ENCODE measurements at places on chromosomes 5 and 9. TPM values are rescaled to one million over a fixed set of nuclear protein-coding genes. Genes with fewer than 3 reads are reported as not detected.

HRH2 gene
- total RNA-seq, result 0.88 TPM

GPR150 gene
- total RNA-seq, result not detected

C9orf50 gene
- not detected for total RNA-seq

DTWD2 gene
- 7.4 TPM for total RNA-seq

KLF4 gene
- 94.8 TPM for total RNA-seq

FOXE1 gene
- total RNA-seq, result 7.1 TPM

CCDC192 gene
- not detected for total RNA-seq

DNA sequence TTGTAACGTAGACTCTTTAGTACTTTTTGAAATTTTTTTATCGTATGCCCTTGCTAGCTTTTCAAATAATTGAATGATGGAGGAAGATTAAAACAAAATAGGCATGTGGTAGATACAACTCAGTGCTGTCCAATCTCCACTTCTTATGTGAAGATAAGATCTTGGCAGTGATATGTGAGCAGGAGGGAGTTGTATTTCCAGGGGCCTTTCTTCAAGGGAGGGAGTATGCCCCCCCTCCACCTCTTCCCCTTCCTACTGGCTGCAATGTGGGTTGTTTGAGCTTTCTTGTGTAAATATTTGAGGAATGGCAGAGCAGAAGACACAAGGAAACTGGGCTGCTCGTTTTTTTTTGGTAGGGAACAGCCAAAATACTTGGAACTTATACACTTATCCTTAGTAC is 374.9 kb downstream of the PSAT1 start:
- H3K4me3 ChIP-seq, result no peak overlapping the region
- H3K36me3 ChIP-seq, result no peaks in the 10 kb centered on the region
- H3K4me1 ChIP-seq, result no peaks in the 10 kb centered on the region
- no peak for DNase-seq
- H3K27me3 ChIP-seq, result no peaks in the 10 kb centered on the region

- no peaks in the 10 kb centered on the region for H3K27me3 ChIP-seq
- peak overlapping the region; percentile 78 for H3K27ac ChIP-seq
- H3K4me3 ChIP-seq, result no peak overlapping the region
- H3K4me1 ChIP-seq, result peaks cover 4% of the 10 kb centered on the region
- no peaks in the 10 kb centered on the region for H3K36me3 ChIP-seq
These were observed 60.0 kb downstream of the MAP1B start for GRCh38 chr5:72167257-72167656.

GRCh38 chr5:124745928-124746915 is at the start of gene ZNF608:
ZNF608 (minus strand) TSS chr5:124746639; CDS start chr5:124744989, 1,650 bp downstream.
- DNase-seq, result no peak
- H3K27ac ChIP-seq, result peak within 1 kb of the TSS; percentile 96
- no peaks in the 10 kb centered on the region for H3K27me3 ChIP-seq
- H3K4me1 ChIP-seq, result peaks cover 8% of the 10 kb centered on the region

- peak overlapping the region; percentile 64 for H3K27ac ChIP-seq
- no peaks in the 10 kb centered on the region for H3K36me3 ChIP-seq
- no peak for DNase-seq
- H3K4me1 ChIP-seq, result peaks cover 52% of the 10 kb centered on the region
These were observed 59.1 kb downstream of the C9orf152 start for GRCh38 chr9:110148891-110149290.

GRCh38 chr9:82180711-82181110 is 192.1 kb downstream of the SPATA31D1 start:
- H3K36me3 ChIP-seq, result no peaks in the 10 kb centered on the region
- H3K4me1 ChIP-seq, result no peaks in the 10 kb centered on the region
- no peaks in the 10 kb centered on the region for H3K27me3 ChIP-seq
- no peak overlapping the region for H3K27ac ChIP-seq
- no peak for DNase-seq
- no peak overlapping the region for H3K4me3 ChIP-seq

- peaks cover 45% of the 10 kb centered on the region for H3K4me1 ChIP-seq
- H3K4me3 ChIP-seq, result no peak overlapping the region
- no peak overlapping the region for H3K27ac ChIP-seq
- H3K36me3 ChIP-seq, result no peaks in the 10 kb centered on the region
- no peaks in the 10 kb centered on the region for H3K27me3 ChIP-seq
These were observed 38.6 kb downstream of the NFIB start for GRCh38 chr9:14275331-14275730.

DNA sequence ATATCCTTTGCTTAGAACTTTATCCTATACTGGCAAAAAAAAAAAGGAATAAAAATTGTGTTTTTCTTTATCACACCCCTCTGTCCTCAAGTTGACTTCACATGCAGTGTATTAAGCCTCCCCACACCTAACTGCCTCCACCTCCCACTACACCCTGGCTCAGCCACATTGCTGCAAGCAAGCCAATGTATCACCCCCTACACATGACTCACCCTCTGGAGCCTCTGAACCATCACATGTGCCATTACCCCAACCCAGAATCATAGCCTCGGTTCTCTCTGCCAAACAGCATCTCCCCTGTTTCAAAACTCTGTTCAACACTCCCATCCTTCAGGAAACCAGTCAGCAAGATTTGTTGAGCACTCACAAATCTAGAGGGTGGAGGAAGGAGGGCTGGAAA is 209.0 kb downstream of the CWC27 start:
- no peak overlapping the region for H3K27ac ChIP-seq
- peaks cover 36% of the 10 kb centered on the region for H3K36me3 ChIP-seq
- no peaks in the 10 kb centered on the region for H3K27me3 ChIP-seq

DNA sequence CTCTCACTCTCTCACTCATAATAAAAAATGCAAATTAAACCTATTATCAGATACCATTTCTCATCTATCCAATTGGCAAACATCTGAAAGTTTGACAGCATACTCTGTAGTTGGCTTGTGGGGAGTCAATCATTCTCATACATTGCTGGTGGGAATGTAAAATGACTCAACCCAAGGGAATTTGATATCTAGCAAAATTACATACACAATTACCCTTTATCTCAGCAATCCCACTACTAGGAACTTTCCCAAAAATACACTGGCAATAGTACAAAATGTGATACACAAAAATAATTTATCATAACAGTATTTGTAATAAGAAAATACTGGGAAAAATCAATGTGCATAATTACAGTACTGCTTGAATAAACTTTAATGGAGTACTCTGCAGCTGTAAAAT is 731.3 kb downstream of the DTWD2 start:
- no peaks in the 10 kb centered on the region for H3K36me3 ChIP-seq
- no peaks in the 10 kb centered on the region for H3K4me1 ChIP-seq
- no peaks in the 10 kb centered on the region for H3K27me3 ChIP-seq
- H3K4me3 ChIP-seq, result no peak overlapping the region
- DNase-seq, result no peak

All from esophagus squamous epithelium (tissue), 5 donors.